ENCODE measurements at places on chromosomes 2 and 18. TPM values are rescaled to one million over a fixed set of nuclear protein-coding genes. Genes with fewer than 3 reads are reported as not detected.
A peak's percentile ranks its signal among the peaks of the same experiment; 100 is the strongest.

The MEP1B gene
- total RNA-seq, result not detected

DNA sequence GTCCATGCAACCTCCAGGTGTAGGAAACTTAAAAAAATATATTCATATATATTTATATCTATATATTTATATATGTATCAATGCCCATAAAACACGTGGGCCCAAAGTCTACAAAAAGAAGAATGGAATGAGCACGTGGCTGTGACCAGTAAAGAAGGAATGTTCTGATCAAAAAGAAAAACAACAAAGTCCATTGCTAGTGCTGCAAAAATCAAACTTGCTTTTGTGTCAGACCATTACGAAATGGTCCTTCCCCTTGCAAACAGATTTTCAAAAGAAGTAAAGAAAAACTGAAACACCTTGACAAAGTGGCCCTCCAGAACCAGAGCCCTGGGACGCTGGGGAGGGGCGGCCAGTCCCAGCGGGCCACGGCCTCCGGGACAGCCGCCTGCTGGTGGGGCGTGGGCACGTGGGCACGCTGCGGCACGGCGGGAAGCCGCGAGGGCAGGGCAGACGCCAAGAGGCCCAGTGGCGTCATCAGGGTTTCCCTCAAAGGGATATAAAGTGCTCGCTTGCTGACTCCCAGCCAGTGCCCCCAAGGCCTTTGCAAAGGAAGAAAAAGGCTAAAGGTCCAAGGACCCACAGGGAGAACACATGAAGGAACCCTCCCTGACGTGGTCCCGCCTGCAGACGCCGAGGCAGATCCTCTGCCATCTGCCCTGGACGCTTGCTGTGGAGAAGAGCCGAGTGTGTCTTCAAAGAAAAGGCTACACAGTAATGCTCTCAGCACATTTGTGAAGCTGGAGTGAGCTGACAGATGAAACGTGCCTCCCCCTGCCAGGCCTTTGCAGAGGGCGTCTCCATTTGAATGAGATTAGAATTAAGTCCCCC is 201.8 kb downstream of the TWIST2 start:
- no peak overlapping the region for H3K27ac ChIP-seq
- H3K4me3 ChIP-seq, result no peak overlapping the region
- no peak for DNase-seq
- peaks cover 4% of the 10 kb centered on the region for H3K36me3 ChIP-seq
- no peaks in the 10 kb centered on the region for H3K4me1 ChIP-seq

DNA sequence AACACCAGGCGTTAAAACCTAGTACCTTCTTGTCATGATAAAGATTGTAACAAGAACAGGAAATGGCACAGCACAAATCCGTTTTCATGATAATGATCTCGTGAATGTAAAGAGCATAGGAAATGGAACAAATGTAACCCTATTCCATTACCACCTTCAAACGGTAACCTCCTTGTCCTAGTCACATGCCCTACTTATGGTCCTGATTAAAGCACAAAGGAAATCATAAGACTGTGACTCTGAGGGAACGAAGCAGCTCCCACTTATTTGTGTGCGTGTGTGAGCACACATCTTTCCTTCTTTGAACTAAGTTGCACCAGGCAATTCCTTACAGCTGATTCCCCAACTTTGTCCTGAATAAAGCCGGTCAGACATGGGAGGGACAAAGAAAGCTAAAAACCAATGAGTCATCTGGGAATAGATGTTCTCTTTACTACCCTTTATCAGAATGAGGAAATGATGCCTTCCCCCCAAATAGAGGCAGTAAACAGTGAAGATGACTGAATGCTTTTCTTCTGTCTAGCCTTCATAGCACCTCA is 192.6 kb downstream of the IKZF2 start:
- H3K4me1 ChIP-seq, result no peaks in the 10 kb centered on the region
- H3K27ac ChIP-seq, result no peak overlapping the region
- H3K4me3 ChIP-seq, result no peak overlapping the region
- H3K27me3 ChIP-seq, result no peaks in the 10 kb centered on the region

The NCKAP5 gene
- 0.46 TPM for total RNA-seq

DNA sequence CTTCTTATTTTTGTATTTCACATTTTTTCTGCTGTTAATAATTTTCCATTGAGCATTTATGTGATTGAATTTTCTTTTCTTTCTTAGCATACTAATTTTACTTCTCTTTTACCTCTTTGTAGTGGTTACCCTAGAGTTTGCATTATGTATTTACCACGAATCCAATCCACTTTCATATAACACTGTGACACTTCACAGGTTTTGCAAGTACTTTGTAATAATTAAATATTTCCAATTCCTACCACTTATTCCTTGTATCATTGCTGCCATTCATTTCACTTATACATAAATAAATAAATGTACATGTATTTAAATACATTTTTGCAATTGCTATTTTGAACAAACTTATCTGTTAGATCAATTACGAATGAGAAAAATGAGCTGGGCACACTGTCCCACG is 110.8 kb downstream of the TGIF1 start:
- no peaks in the 10 kb centered on the region for H3K27me3 ChIP-seq
- peaks cover 3% of the 10 kb centered on the region for H3K4me1 ChIP-seq
- no peak for DNase-seq
- H3K4me3 ChIP-seq, result no peak overlapping the region
- H3K27ac ChIP-seq, result no peak overlapping the region
- no peaks in the 10 kb centered on the region for H3K36me3 ChIP-seq

DNA sequence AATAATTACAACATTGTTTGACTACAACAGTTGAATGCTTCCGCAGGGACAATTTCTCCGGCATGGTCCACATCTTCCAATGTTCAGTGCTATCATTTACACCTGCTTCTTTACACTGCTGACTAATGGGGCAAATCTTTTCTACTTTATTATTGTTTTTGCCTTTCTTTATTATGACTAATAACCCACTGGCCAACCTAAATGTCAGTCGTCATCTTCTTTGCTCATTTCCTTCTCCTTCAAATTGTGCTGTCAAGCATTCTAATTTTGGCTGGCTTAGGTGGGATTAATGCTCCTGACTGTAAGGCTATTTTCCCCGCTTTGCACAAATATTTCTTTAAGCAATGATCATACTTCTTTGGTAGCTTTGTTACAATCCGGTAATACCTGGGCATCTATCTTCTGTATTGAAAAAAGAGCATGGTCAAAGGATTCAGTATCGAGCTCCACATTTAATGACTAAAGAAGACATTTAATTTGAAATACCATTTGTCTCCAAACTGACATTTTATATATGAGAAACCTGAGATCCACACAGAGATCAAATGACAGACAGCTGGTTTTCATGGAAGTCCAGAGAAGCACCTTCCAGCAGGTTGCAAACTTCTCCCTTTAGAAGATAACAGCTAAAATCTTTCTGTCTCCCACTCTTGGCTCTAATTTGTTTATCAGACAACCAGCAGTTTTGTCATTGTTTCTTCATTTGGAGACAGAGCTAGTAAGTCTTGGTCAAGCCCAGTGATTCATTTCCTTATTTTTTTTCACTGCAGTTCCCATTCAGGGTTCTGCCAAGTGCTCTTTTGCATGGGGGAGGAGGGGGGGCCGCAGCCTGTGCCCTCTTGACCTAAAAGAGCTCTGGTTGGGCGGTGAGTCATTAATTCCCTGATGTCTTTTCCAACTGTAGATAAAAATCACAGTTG is 132.9 kb downstream of the SOCS6 start:
- no peak overlapping the region for H3K27ac ChIP-seq
- H3K4me1 ChIP-seq, result peaks cover 10% of the 10 kb centered on the region
- H3K4me3 ChIP-seq, result no peak overlapping the region
- no peaks in the 10 kb centered on the region for H3K36me3 ChIP-seq
- no peaks in the 10 kb centered on the region for H3K27me3 ChIP-seq
- DNase-seq, result no peak

The DNAH7 gene
- total RNA-seq, result 0.07 TPM

GRCh38 chr18:43155842-43156241 is 40.4 kb upstream of the RIT2 start:
- no peaks in the 10 kb centered on the region for H3K27me3 ChIP-seq
- H3K36me3 ChIP-seq, result no peaks in the 10 kb centered on the region
- no peak overlapping the region for H3K4me3 ChIP-seq
- DNase-seq, result no peak
- no peak overlapping the region for H3K27ac ChIP-seq
- no peaks in the 10 kb centered on the region for H3K4me1 ChIP-seq

The AGBL5 gene
- 45.4 TPM for total RNA-seq

DNA sequence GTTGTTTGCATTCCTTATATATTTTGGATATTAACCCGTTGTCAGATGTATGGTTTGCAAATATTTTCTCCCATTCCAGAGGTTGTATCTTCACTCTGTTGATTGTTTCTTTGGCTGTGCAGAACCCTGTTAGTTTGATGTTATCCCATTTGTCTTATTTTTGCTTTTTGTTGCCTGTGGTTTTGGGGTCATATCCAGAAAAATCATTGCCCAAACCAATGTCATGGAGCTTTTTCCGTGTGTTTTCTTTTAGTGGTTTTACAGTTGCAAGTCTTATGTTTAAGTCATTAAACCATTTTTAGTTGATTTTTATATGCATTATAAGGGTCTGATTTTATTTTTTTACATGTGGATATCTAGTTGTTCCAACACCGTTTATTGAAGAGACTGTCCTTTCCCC is 35.8 kb downstream of the PPIG start:
- H3K4me1 ChIP-seq, result no peaks in the 10 kb centered on the region
- H3K36me3 ChIP-seq, result peaks cover 23% of the 10 kb centered on the region
- no peak for DNase-seq
- H3K27ac ChIP-seq, result no peak overlapping the region

The GRHL1 gene
- total RNA-seq, result 3.6 TPM

GRCh38 chr2:9336576-9337314 is 86.6 kb downstream of the ITGB1BP1 start:
- DNase-seq, result no peak
- no peaks in the 10 kb centered on the region for H3K27me3 ChIP-seq
- H3K4me3 ChIP-seq, result no peak overlapping the region
- no peaks in the 10 kb centered on the region for H3K4me1 ChIP-seq
- no peak overlapping the region for H3K27ac ChIP-seq
- no peaks in the 10 kb centered on the region for H3K36me3 ChIP-seq

The COL3A1 gene
- total RNA-seq, result not detected

DNA sequence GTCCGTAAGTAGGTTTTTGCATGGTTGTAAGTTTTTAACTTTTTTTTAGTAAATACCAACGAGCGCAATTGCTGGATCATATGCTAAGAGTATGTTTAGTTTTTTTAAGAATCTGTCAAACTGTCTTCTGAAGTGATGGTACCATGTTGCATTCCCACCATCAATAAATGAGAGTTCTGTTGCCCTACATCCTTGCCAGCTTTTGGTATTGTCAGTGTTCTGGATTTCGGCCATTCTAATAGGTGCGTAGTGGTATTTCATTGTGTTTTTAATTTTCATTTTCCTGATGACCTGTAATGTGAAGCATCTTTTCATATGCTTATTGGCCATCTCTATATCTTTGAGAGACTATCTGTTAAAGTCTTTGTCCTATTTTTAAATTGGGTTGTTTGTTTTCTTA is 114.3 kb downstream of the LDLRAD4 start:
- no peak overlapping the region for H3K27ac ChIP-seq
- H3K4me3 ChIP-seq, result no peak overlapping the region
- H3K36me3 ChIP-seq, result no peaks in the 10 kb centered on the region
- no peaks in the 10 kb centered on the region for H3K4me1 ChIP-seq

DNA sequence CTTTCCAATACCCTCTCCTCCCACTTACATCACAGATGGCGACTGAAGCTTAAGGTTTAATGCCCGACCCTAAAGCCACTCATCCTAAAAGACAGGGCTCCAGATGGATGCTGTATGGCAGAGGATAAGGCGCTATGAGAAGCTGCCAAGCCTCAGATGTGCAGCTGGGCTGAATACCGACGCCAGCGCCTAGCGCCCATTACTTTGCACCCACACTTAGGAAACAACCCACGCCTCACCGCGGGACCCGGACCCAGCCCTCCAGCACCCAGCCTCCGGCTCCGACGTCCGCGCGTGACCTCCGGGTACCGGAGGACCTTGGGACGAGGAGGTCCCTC is 335 bp downstream of the TRAK2 start:
- H3K27ac ChIP-seq, result peak overlapping the region; percentile 57
- no peaks in the 10 kb centered on the region for H3K27me3 ChIP-seq
- no peak for DNase-seq
- H3K4me1 ChIP-seq, result no peaks in the 10 kb centered on the region
- H3K36me3 ChIP-seq, result no peaks in the 10 kb centered on the region

The ARHGAP15 gene
- total RNA-seq, result not detected

The PJVK gene
- 2.4 TPM for total RNA-seq

The TMEM131 gene
- total RNA-seq, result 22.9 TPM

DNA sequence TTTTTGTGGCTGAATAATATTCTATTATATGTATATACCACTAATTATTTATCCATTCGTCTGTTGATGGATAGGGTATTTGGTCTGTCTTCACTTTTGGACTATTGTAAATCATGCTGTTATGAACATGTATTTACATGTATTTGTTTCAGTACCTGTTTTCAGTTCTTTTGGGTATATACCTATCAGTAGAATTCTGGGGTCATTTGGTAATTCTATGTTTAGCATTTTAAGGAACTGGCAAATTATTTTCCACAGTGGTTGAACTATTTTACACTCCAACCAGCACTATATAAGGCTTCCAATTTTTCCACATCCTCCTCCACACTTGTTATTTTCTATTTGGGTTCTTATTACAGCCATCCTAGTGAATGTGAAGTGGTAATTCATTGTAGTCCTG is 12.4 kb upstream of the TANK start:
- no peak overlapping the region for H3K27ac ChIP-seq
- DNase-seq, result no peak
- H3K4me1 ChIP-seq, result no peaks in the 10 kb centered on the region
- no peaks in the 10 kb centered on the region for H3K27me3 ChIP-seq

- no peaks in the 10 kb centered on the region for H3K27me3 ChIP-seq
- no peak overlapping the region for H3K4me3 ChIP-seq
- no peak overlapping the region for H3K27ac ChIP-seq
- no peaks in the 10 kb centered on the region for H3K4me1 ChIP-seq
- DNase-seq, result no peak
Measured at GRCh38 chr18:11511434-11512095, 97.8 kb upstream of the SLC35G4 start.

DNA sequence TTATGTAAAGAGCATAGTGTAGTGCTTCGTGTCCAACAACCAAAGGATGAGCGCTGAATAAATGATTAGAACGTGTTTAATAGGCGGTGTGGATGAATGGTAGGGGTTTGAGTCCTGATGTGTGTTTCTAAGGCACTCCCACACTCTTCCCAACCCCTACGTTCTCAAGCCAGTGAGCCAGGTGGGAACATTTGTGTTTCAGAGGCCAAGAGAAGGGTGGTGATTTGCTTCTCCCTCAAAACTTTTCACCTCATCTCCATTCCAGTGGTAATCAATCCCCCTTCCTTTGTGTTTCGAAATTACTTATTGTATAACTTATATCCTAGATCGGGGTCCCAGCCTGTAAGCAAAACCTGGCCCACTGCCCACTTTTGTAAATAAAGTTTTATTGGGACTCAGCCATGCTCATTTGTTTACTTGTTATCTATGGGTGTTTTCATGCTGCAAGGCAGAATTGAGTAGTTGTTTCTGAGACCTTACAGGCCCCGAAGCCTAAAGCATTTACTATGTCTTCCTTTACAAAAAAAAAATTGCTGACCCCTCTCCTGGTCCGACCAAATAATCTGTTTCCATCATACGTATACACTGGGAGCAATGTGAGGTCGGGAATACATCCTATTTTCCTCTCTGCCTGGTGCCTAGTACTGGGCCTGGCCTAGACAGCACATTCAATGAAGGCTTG is 150.8 kb upstream of the MYCN start:
- H3K4me3 ChIP-seq, result no peak overlapping the region
- H3K27me3 ChIP-seq, result no peaks in the 10 kb centered on the region
- no peaks in the 10 kb centered on the region for H3K4me1 ChIP-seq

The MOGAT1 gene
- total RNA-seq, result 0.67 TPM

- H3K27ac ChIP-seq, result no peak within 1 kb of the TSS
- DNase-seq, result peak; percentile 66
- peaks cover 19% of the 10 kb centered on the region for H3K27me3 ChIP-seq
- peak within 1 kb of the TSS; percentile 71 for H3K4me3 ChIP-seq
- no peaks in the 10 kb centered on the region for H3K36me3 ChIP-seq
Measured at GRCh38 chr2:216695401-216695821, at the start of gene IGFBP5. TSS of gene IGFBP5 (minus strand) at chr2:216695549. CDS start at chr2:216694775, 774 bp downstream.
